Stimulated activated CD8-positive, alpha-beta memory T cell treated with anti-CD3 and anti-CD28 coated beads, Interleukin-2, amount 100 ng/mL, for 1 hour (primary cell): ENCODE measurements at places on chromosomes 5 and 9.

DNA sequence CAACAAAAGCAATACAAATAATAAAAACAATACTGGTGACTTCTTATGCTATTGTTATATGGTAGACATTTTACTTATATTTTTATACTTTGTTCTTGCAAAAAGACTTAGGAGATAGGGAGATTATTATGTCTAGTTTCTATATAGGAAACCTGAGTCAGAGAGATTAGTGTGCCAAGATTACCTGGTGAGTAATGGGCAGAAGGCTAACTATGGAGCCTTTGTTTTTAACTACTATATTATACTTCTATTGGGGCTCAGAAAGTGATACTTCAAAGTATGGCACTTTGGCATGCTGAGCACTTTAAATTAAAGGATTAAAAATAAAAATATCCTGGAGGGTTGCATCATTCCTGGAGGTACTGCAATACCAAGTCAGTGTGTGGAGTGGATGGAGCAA, 117.5 kb upstream of the CLINT1 start:
- no peak for DNase-seq

DNA sequence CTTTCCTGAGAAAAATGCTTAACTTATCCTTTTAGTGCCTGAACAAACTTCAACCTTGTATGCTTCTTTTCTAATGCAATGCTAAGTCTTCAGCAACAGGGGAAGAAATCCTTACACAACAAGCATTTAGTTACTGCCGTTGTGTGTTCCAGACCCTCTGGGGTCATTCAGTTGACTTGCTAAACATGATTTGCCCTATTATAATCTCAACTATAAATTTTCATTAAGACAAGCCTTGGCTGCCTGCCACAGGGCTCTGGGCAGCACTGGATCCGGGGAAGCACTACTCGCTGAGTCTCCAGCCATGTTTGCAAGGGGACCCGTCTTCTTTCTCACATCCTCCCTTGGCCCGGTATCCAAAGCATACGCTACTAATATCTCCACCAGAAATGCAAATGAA, 58.1 kb downstream of the PTCH1 start:
- no peak for DNase-seq

DNA sequence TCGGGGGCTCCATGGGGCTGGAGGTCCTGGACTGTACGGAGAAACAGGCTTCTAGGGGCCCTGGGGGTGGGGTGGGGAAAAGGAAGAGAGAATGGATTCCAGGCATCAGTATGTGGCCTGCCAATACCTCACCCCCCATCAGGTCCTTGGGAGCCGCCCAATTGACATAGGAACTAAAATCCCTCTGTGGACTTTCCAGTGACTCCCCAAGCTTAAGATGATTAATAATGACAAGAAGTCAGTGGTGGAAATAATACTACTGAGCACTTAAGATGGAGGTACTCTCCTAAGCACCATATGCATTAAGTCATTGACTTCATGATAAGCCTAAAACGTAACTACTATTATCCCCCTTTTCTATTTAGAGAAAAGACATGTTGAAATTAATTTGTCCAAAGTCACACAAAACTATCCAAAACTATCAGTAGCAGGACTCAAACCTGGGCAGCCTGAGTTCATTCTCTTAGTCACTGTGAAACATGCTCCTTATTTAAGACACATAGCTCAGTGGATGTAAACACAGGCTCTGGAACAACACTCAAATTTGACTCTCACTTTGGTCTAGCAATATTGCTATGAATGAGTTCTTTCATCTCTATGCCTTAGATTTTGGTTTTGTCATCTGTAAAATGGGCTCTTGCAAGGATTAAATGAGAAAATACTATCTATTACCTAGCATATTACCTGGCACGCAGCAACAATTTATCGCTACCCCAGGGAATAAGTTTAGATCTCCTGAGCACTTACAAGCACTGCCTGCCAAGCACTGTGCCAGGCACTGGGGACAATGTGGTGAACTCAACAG, 9.5 kb downstream of the SPRY4 start:
- no peak for DNase-seq

GRCh38 chr9:33697171-33697570, 98.2 kb upstream of the PRSS3 start:
- no peak for DNase-seq

DNA sequence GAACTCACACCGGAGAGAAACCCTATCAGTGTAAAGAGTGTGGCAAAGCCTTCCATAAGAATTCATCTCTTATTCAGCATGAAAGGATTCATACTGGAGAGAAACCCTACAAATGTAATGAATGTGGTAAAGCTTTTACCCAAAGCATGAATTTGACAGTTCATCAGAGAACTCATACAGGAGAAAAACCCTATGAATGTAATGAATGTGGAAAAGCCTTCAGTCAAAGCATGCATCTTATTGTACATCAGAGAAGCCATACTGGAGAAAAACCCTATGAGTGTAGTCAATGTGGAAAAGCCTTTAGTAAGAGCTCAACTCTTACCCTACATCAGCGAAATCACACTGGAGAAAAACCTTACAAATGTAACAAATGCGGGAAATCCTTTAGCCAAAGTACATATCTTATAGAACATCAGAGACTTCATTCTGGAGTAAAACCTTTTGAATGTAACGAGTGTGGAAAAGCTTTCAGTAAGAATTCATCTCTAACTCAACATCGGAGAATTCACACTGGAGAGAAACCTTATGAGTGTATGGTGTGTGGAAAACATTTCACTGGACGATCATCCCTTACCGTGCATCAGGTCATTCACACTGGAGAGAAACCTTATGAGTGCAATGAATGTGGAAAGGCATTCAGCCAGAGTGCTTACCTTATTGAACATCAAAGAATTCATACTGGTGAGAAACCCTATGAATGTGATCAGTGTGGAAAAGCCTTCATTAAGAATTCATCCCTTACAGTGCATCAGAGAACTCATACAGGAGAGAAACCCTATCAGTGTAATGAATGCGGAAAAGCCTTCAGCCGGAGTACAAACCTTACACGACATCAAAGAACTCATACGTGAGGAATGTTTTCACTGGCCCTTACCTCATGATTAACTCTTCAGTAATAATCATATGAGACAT, 8.9 kb upstream of the ZNF454 start:
- no peak for DNase-seq

- DNase-seq, result no peak
These were observed 109.2 kb downstream of the DMXL1 start for GRCh38 chr5:119179857-119180641.

DNA sequence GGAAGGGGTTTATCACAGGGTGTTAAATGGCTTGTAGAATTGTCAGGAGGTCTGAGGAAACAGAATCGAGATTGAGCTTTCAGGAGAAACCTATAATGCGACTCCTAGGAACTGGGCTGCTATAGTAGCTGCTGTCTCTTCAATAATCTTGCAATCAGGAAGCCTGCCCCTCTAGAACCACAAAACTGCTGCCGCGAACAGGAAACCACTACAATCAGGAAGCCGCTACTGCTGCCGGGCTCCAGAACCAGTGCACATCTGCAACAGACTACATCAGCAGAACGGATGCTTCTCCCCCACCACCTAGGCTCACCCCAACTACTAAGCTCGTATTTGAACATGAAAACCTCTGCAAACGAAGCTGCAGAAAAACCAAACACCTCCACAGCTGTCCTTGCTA, 31.6 kb downstream of the TNFSF8 start:
- DNase-seq, result peak; percentile 45

DNA sequence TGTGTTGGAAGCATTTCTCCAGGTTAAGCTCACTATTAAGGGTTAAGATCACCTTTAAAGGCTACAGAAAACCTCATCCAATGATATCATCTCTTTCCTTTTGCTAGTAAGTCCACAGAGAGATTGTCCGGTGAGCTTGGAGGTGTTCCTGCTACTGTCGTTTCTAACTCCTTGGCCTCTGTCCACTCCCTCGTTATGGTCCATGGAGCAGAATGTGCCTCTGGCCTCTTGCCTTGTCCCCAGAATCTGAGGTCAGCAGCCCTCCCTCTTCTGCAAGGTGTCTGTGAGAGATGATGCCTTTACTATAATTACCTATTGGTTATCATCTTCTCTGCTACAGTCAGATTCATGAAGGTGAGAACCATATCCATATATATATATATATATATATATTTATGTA, 15.0 kb downstream of the ORM2 start:
- DNase-seq, result no peak

DNA sequence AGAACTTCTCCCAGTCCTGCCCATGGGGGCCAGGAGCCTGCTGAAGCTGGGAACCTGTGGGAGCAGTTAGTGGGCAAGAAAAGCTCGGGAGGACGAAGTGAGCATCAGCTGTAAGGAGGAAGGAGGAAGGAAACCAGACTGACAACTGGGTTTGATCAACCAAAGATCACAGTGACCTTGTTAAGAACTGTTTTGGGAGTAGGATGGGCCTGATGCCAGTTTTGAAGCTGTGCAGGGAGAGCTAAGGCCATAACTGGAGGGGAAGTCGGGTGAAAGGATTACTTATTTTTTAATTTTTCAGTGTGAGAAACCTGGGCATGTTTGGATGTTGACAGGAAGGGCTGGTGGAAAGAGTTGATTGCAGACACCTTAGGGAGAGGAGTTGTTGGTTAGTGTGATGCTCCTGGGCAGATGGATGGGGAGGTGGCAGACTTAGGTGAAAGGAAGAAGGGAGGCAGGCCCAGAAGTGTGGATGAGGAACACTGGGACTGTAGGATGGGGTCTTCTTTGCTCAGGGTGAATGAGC, 58.3 kb upstream of the KLF4 start:
- no peak for DNase-seq

DNA sequence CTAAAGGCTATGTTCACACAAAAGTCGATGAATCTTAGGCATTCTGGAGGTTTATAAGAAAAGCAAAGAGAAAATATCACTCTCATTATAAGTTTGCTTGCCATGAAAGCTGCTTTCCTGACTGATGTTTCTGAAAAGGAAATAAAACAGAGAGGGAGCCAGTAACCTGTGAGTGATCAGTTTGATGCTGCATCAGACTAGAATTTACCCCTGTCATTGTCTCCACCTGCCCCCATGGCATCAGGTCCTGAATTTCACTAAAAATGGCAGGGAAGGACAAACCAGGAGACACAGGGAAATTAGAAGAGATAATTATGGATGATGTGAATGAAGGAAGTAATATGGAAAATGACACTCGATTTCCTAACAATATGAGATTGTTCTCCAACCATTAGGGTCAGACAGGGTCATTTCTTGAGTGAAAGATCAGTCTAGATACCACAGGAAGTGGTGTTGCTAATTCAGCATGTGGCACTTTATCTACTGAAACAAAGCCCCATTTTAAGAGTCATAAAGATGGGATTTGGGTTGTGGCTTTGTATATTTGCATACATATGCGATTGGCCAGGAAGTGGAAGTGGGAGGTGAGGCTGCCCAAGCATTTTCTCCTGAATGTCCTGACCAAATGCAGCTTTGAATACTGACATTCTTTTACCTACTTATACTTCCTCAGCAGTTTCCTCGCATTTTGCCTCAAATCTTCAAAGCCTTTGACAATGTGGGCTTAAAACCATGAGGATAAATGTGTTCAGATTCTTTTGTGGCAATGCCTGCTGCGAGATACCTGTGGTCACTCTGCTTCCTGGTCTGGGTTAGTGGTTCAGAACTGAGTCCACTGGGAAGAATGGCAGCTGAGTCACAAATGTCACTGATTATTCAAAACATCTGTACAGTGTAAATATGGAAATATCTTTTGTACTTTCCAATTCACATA, 29.7 kb downstream of the MEGF10 start:
- DNase-seq, result no peak

- no peak for DNase-seq
These were observed 4.6 kb downstream of the ZNF367 start for GRCh38 chr9:96413302-96414221.

GRCh38 chr9:135302329-135303279, 177.0 kb upstream of the PPP1R26 start:
- DNase-seq, result no peak

DNA sequence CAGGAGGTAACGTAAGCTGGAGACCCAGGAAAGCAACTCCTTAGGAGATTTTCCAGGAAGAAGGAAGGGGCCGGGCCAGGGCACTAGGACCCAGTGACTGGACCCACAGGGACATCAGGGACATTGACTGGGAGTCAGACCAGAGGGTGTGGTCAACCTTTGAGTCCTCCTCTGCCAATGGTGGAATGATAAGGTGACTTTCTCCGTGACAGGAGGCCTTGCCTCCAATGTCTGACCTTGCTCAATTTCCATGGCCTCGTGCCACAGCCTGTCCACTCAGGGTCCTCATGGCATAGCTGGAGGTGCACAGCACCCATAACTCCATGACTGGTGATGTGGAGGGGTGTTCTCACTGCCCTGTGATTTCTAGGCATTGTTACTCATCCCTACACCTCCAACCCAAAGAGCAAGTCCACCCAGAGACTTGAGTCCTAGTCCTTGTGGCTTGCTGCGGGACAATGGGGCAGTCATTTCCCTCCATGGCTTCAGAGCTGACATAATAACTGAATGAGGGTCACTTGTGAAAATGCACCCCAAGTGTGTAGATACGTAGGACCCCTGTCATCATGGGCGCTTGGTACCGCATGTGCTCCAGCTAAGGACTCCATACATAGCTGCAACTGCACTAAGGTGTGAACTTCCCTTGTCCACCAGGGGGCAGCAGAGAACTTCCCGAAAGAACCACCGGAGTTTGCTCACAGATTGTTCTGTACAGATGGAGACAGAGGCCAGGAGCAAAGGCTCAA, 4.1 kb upstream of the AMBP start:
- peak; percentile 41 for DNase-seq

- no peak for DNase-seq
These were observed 353.2 kb downstream of the PRR16 start for GRCh38 chr5:120817044-120817985.

DNA sequence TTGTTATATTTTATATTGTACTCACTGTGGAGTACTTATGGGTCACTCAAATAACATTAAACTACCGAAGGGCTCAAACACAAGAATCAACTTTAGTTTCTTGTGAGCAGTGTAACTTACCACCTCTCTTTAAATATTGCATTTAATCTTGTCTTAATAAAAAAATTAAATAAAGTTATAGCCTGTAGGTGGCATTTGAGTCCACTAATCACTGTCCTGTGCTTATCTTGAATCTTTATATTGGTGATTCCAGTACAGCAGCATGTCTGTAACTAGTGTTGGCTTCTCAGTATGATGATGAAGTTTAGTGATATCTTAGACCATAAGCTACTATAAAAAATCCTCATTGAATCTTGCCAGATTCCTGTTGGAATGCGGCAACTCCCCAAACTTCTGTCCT, 313.8 kb downstream of the FAM170A start:
- DNase-seq, result no peak

GRCh38 chr5:170302653-170303501, 5.3 kb upstream of the LCP2 start:
- peak; percentile 54 for DNase-seq

- DNase-seq, result no peak
These were observed 2.1 kb upstream of the SMAD5 start for GRCh38 chr5:136130581-136130980.

DNA sequence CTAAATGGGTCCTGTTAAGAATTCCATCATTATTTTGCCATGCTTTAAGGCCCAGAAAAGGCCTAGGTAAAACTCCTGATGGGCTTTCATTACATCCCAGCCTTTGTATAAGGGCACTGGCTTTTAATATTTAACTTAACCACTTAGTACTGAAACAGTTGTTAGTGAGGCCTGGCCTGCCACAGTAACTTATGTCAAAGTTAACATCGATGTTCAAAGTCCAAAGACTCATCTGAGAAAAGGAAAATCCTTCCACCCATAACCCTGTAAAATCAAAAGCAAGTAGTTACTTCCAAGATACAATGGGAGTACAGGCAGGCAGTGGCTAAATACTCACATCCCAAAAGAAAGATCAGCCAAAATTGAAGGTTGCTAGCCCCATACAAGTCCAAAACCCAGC, 15.0 kb upstream of the UGT3A1 start:
- DNase-seq, result no peak
